Tibial artery (tissue), 4 donors: ENCODE measurements at places on chromosomes 7 and 10.

DNA sequence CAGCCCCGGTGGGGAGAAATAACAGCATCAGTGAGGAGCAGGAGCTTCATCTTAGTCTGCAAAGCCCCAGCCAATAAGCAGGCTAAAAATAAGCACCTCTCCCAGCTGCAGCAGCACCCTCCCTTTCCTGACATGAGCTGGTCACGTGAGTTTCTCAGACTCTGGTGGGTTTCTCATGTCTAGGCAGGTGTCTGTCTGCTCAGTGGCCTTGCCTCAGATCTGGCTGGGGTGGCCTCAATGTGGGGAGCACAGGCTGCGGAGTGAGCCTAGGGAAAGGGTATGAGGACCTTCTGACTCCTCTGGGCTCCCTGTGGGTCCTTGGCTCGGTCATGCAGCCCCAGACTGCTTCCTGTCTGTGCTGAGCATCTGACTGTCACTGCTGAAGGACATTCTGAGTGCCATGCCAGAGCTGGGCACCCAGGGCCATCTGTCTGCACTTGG, 81.6 kb upstream of the LRRC4 start:
- no peak overlapping the region for H3K4me3 ChIP-seq
- no peaks in the 10 kb centered on the region for H3K4me1 ChIP-seq
- H3K36me3 ChIP-seq: no peaks in the 10 kb centered on the region
- no peaks in the 10 kb centered on the region for H3K27me3 ChIP-seq
- no peak overlapping the region for H3K27ac ChIP-seq

DNA sequence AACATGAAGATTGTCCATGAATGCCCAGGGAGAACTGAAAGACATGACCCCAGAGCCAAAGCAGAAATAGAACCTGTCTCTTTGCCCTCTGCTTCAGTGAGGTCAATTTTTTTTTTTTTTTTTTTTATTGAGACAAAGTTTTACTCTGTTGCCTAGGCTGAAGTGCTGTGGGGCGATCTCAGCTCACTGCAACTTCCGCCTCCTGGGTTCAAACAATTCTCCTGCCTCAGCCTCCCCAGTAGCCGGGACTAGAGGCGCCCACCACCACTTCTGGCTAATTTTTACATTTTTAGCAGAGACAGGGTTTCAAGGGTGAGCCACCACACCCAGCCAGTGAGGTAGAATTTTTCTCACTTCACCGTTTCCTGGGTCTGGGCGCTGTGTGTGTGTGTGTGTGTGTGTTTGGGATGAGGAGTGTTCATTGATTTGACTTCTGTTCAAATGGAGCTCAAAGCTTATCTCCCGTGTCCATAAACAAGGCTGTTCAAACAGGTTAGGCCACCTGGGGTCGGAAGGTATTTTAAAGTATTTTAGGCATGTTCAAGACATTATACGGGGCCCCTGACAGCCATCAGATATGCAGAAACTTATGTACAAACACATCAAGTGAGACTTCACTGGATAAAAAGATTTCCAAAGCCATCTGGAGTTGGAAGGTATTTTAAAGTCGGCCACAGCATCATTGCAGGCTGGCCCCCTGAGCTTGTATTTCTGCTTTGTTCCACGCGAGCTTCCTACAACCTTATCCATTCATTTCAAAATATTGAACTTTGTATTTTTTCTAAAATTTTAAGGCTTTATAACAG, 93.8 kb downstream of the MAP3K8 start:
- no peaks in the 10 kb centered on the region for H3K27me3 ChIP-seq
- DNase-seq: no peak
- H3K4me3 ChIP-seq: no peak overlapping the region
- no peak overlapping the region for H3K27ac ChIP-seq

DNA sequence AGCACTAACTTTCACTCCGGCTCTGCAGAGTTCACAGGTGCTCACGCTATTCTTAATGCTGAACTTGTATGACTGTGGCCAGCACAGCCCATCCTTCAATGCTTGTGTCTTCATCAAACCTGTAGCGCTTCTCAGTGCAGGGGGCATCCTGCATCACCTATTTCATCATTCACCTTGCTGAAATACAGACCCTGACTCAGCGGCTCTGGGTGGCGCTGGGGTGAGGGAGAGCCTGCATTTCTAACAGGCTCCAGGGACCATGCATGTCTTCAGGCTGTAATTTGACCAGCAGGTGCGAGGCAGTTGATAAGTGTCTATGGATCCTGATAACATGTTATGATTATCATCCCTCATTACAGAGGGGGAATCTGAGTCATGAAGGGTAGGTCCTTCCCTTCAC, 89.3 kb downstream of the VOPP1 start:
- no peak overlapping the region for H3K4me3 ChIP-seq
- peaks cover 11% of the 10 kb centered on the region for H3K36me3 ChIP-seq
- no peaks in the 10 kb centered on the region for H3K27me3 ChIP-seq
- no peaks in the 10 kb centered on the region for H3K4me1 ChIP-seq
- no peak overlapping the region for H3K27ac ChIP-seq

GRCh38 chr10:22369434-22370072, 24.3 kb downstream of the SPAG6 start:
- H3K4me3 ChIP-seq: no peak overlapping the region
- H3K4me1 ChIP-seq: no peaks in the 10 kb centered on the region
- H3K36me3 ChIP-seq: no peaks in the 10 kb centered on the region
- no peak overlapping the region for H3K27ac ChIP-seq

GRCh38 chr10:34590793-34591192, 224.3 kb downstream of the PARD3 start:
- no peaks in the 10 kb centered on the region for H3K27me3 ChIP-seq
- no peak for DNase-seq
- no peak overlapping the region for H3K4me3 ChIP-seq
- no peak overlapping the region for H3K27ac ChIP-seq
- no peaks in the 10 kb centered on the region for H3K36me3 ChIP-seq
- H3K4me1 ChIP-seq: no peaks in the 10 kb centered on the region

DNA sequence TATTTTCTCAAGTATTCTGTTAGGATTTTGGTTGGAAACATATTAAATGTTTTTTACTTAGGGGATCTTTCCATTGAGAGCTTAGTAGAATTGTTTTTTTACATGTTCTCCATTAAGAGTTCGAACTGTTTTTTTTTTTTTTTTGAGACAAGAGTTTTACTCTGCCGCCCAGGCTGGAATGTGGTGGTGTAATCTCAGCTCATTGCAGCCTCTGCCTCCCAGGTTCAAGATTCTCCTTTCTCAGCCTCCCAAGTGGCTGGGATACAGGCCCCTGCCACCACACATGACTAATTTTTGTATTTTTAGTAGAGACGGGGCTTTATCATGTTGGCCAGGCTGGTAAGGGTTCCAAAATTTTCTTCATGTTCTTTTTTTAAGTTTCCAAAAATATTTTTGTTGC, 33.2 kb downstream of the MPLKIP start:
- no peak overlapping the region for H3K4me3 ChIP-seq
- no peak for DNase-seq
- H3K27ac ChIP-seq: no peak overlapping the region
- peaks cover 51% of the 10 kb centered on the region for H3K4me1 ChIP-seq
- H3K27me3 ChIP-seq: no peaks in the 10 kb centered on the region

DNA sequence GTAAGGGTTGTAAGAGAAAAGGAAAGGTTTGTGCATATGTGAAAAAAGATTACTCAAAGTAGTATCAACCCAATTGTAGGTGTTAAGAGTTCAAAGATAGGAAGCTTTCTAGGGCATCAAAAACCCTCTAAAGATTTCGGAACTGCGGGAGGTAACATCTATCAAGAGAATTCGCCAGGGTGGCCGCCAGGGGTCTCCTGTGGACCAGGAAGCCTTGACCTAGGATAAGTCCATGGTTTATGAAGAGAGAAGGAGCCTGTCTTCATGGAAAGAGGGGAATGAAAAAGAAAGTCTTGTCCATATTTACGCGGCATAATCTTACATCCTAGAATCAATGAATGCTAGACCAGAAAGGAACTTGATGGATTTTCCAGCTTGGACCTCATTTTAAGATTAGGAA, 140.7 kb upstream of the CALCR start:
- H3K36me3 ChIP-seq: no peaks in the 10 kb centered on the region
- no peaks in the 10 kb centered on the region for H3K27me3 ChIP-seq
- H3K4me3 ChIP-seq: no peak overlapping the region
- H3K27ac ChIP-seq: no peak overlapping the region

DNA sequence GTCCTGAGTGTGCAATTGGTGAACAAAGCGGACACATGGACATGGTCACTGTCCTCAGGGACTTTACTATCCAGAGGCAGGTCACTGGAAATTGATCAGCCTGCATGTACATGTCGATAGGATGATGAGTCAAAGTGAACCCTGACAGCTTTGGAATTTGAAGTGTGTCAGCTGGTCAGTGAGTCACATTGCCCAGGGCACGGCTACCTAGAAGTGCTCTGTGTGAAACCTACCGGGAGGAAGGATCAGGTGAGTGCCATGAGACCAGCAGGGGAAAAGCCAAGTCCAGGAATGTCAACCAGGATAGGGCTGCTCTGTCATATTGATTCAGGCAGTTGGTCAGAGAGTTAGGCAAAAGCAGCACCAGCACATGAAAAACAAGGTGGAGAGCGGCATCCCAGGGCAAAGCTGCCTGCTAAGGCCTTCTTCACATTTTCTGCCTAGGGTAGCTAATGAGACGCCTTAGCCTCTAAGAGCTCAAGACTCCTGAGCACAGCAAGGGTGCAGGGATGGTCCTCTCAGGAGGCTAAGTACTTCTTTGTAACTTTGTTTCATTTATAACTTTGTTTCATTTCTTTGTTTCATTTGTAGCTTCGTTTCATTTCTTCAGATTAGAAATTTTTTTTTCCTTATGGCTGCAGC, 19.4 kb upstream of the PDCD4 start:
- no peak for DNase-seq
- no peak overlapping the region for H3K4me3 ChIP-seq
- H3K27ac ChIP-seq: no peak overlapping the region
- no peaks in the 10 kb centered on the region for H3K27me3 ChIP-seq
- no peaks in the 10 kb centered on the region for H3K4me1 ChIP-seq
- no peaks in the 10 kb centered on the region for H3K36me3 ChIP-seq

- no peaks in the 10 kb centered on the region for H3K36me3 ChIP-seq
- H3K27me3 ChIP-seq: no peaks in the 10 kb centered on the region
- peak overlapping the region; percentile 94 for H3K27ac ChIP-seq
- peak overlapping the region; percentile 89 for H3K4me3 ChIP-seq
- H3K4me1 ChIP-seq: peaks cover 14% of the 10 kb centered on the region
Observed at GRCh38 chr7:135508883-135509588, 866 bp downstream of the CNOT4 start.

DNA sequence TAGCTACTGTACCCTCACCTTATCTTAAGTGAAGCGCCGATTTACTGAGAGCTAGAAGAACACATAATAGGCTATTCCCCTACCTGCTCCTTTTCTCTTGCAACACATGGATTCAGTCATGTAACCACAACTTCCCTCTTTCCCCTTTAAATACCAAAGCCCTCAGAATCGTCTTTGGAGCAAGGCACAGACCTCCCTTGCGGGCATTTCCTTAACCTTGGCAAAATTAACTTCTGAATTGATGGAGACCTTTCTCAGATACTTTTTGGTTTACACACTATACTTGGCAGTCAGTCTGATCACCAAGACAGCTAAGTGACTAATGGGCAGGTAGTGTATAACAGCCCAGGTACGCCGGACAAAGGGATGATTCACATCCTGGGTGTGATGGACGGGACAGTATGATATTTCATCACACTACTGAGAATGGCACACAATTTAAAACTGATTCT, 72.7 kb upstream of the SEC61G start:
- H3K36me3 ChIP-seq: no peaks in the 10 kb centered on the region
- DNase-seq: no peak
- no peaks in the 10 kb centered on the region for H3K4me1 ChIP-seq
- H3K27me3 ChIP-seq: no peaks in the 10 kb centered on the region

DNA sequence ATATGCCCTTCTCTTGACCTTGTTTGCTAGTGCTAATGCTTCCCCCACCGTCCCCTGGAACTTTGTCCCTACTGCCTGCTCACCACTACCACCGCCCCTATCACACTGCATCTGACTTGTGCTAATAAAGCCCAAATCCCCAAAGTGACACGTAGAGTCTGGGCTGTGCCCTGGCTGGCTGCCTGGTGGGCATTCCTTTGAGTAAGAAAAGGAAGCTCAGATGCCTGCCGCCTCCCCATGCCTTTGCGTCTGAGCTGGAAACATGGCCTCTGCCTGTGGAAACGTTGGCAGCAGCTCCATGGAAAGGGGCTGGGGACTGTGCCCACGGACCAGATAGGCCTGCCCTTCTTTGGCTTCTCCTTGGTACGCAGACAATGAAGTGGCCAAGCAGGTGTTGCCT, 138.3 kb downstream of the CYP26A1 start:
- H3K36me3 ChIP-seq: no peaks in the 10 kb centered on the region
- H3K27me3 ChIP-seq: no peaks in the 10 kb centered on the region
- no peak for DNase-seq

GRCh38 chr7:76236224-76236623, 34.5 kb downstream of the SRRM3 start:
- H3K27ac ChIP-seq: no peak overlapping the region
- peaks cover 6% of the 10 kb centered on the region for H3K4me1 ChIP-seq
- H3K27me3 ChIP-seq: peaks cover 68% of the 10 kb centered on the region
- no peak for DNase-seq
- no peaks in the 10 kb centered on the region for H3K36me3 ChIP-seq

DNA sequence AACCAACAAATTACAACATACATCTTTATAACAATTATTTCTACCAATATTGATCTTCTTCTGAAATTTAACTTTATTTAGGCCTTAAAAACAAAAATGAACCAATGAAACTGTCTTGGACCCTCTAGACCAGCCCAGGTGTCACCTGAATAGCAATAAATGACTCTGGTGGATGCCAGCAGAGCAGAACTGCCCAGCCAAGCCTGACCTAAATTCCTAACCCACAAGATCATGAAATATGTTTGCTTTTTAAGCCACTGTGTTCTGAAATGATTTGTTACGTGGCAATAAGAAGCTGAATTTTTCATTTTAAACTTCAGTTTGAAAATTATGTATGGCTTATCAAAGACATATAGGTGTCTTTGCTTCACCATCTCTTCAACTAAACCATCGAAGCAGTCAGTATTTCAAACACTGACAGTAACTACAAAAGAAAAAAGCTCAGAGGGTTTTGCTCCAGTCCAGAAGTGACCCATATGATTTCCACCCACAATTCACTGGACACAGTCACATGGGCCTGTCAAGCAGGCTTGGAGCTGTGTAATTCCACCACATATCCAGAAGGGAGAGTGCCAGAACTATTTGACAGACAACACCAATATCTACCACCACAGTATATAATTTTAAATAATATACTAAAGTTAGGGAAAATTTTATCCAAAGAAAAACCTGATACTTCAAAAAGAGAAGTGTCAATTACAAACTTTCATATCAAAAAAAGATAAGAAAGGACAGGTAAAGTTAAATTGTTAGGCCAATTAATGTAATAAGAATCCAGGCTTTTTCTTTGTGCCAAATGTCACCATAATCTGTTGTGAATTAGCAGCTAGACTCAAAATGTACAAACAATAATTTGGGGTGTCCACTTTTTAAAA, 94.5 kb downstream of the KMT2C start:
- peaks cover 50% of the 10 kb centered on the region for H3K4me1 ChIP-seq
- H3K27me3 ChIP-seq: no peaks in the 10 kb centered on the region
- no peaks in the 10 kb centered on the region for H3K36me3 ChIP-seq
- H3K27ac ChIP-seq: no peak overlapping the region
- H3K4me3 ChIP-seq: no peak overlapping the region

GRCh38 chr7:1950452-1951158, 280.5 kb downstream of the ELFN1 start:
- no peak for DNase-seq
- H3K36me3 ChIP-seq: no peaks in the 10 kb centered on the region
- no peaks in the 10 kb centered on the region for H3K27me3 ChIP-seq
- H3K4me1 ChIP-seq: no peaks in the 10 kb centered on the region
- no peak overlapping the region for H3K27ac ChIP-seq
- no peak overlapping the region for H3K4me3 ChIP-seq

- no peaks in the 10 kb centered on the region for H3K4me1 ChIP-seq
- no peak for DNase-seq
- no peak overlapping the region for H3K27ac ChIP-seq
- no peaks in the 10 kb centered on the region for H3K36me3 ChIP-seq
- no peaks in the 10 kb centered on the region for H3K27me3 ChIP-seq
Observed at GRCh38 chr10:22365644-22366434, 20.5 kb downstream of the SPAG6 start.
